Osteoblast (primary cell): ENCODE measurements at places on chromosomes 13 and 19. TPM values are rescaled to one million over a fixed set of nuclear protein-coding genes. Genes with fewer than 3 reads are reported as not detected.
A peak's percentile ranks its signal among the peaks of the same experiment; 100 is the strongest.

DNA sequence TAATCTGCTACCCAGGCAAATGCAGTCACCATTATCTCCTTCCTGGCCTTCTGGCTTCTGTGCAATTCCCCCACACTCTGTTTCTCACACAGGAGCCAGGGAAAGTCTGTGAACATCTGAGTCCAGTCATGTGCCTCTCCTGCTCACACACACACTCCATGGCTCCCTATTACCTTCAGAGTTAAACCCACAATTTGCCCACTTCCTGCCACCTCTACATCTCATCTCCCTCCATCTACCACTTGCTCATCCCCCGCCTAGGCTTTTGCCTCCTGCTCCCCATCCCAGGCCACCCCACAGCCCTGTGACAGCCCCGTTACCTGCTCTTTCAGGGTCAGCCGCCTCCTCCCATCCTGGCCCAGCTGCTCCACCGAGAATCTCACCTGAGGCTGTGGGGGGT lies 13.5 kb downstream of the IL12RB1 start:
- no peak for DNase-seq

DNA sequence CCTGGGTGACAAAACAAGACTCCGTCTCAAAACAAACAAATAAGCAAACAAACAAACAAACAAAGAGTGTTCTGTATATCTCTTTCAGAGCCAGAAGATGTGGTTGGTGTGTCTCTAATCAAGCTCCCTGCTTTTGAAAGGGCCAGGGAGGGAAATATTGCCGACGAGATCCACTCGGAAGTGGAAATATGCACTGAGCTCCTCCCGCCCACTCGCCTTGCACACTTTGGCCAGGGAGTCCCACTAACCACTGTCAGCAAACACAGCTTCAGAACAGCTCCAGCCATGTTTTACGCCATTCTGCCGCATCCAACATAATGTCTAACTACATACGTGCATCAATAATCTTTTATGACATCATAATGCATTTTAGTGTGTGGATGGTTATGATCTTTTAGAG lies 155.5 kb upstream of the VSTM2B start:
- DNase-seq: no peak

SPPL2B gene
- total RNA-seq: 32.6 and 34.5 TPM in 2 replicates

DNA sequence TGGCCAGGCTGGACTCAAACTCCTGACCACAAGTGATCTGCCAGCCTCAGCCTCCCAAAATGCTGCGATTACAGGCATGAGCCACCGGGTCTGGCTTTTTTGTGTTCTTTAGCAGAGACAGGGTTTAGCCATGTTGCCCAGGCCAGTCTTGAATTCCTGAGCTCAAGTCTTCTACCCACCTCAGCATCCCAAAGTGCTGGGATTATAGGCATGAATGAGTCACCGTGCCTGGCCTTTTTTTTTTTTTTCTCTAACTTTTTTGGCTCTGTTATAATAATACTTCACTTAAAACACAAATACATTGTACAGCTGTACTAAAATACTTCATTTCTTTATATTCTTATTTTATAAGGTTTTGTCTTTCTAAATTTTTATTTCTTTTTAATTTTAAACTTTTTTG lies 599.5 kb upstream of the PCDH9 start:
- no peak for DNase-seq

- peak; percentile 100 for DNase-seq
These were observed at the start of gene FKBP8 for GRCh38 chr19:18542941-18543813. Gene FKBP8, minus strand, starts transcription at chr19:18543573. Its CDS starts 1,603 bp downstream, at chr19:18541970.

ATP5F1D gene
- total RNA-seq: 12.4 and 13.8 TPM in 2 replicates

DNA sequence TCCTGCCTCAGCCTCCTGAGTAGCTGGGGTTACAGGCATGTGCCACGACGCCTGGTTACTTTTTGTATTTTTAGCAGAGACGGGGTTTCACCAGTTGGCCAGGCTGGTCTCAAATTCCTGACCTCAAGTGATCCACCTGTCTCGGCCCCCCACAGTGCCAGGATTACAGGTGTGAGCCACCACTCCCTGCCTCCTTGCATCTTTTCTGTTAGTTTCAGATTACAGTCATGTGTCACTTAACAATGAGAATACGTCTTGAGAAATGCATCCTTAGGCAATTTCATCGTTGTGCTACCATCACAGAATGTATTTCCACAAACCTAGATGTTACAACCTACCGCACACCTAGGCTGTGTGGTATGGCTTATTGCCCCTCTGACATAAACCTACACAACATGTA lies 180.4 kb downstream of the TM9SF2 start:
- DNase-seq: no peak

DNA sequence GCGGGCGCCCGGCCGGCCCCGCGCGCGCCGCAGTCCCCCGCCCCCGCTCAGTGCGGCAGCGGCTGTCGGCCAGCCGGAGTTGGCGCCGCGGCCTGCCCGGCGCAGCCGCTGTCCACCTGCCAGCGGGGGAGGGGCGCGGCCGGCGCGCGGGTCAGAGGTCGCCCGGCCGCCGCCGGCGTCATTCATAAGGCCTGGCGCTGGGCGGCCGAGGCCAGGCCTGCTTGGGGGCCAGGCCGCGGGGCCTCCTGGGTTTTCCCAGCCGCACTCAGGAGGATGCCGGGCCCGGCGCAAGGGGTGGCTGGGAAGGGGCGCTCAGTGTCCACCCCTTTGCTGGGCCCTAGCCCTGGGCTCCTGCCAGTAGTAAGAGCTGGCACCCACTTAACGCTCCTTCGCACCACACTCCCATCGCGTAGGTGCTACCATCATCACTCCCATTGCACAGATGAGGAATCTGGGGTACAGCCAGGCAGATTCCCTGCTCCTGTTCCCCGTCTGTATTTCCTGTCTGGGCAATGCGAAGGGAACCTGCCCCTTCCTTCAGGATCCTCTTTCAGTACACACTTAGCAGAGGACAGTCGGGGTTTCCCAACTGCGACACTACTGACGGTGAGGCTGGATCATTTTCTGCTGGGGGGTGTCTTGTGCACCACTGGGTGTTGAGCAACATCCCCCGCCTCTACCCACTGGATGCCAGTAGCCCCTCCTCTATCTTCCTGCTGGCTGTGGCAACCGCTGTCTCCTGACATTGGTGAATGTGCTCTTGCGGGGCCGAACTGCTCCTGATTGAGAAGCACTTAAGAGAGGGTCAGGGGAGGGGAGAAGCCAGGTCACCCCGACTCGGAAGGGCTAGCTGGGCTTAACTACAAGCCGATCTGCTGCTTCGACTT lies 846 bp upstream of the PRKACA start:
- peak; percentile 65 for DNase-seq
